ENCODE measurements at places on chromosomes 6 and 20.

DNA sequence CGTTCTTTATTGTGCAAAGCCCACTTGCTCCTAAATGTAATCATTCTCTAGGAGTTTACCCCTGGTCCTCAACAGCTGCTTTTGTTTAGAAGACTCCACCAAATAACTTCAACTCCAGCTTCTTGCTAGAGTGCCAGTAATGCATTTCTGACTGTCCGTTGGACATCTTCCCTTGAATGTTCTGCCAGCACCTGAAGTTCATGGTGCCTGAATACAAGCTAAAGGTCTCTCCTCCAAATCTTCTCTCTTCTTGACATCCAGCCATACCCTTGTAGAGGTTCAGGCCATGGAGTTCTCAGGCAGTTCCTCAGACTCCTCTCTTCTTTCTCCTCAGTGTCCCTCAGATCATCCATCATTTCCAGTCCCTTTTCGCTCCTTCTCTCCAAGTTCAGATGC lies 21.7 kb downstream of the PHACTR2 start:
- no peak for DNase-seq

GRCh38 chr6:125294036-125294435 lies 7.7 kb downstream of the HDDC2 start:
- no peak for DNase-seq

DNA sequence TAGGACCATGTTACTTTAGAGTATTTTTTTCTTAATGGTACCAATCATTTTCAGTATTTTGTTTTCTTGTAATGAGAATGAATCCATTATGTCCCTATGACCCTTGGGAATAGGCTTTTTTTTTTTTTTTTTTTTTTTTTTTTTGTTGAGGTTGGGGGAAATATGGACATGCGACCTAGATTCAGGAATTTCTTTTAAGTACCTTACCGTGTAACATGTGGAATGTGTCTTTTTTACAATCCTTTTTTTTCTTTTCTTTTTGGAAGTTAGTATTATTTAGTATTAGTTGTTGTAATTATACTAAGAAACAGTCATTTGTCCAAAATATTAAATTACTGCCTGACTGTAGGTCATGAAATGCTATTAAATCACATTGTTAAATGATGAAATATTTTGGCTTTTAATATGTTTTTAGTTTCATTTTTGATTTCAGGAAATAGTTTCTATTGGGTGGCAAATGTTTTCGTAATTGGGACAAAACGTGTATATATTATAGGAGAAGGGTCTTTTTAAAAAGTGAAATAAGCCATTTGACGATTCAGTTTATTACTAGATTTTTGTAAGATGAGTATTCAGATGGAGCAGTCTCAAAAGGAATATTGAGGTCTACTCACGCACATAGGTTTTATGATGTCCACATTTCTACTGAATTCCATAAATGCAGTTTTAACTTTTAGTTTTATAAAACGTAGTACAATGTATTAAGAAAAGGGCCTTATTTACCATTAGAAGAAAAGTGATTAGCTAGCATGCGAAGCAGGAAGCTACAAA lies 4.9 kb downstream of the ARID1B start:
- DNase-seq: no peak

- no peak for DNase-seq
These were observed 57.5 kb downstream of the MYLK4 start for GRCh38 chr6:2693231-2693630.

DNA sequence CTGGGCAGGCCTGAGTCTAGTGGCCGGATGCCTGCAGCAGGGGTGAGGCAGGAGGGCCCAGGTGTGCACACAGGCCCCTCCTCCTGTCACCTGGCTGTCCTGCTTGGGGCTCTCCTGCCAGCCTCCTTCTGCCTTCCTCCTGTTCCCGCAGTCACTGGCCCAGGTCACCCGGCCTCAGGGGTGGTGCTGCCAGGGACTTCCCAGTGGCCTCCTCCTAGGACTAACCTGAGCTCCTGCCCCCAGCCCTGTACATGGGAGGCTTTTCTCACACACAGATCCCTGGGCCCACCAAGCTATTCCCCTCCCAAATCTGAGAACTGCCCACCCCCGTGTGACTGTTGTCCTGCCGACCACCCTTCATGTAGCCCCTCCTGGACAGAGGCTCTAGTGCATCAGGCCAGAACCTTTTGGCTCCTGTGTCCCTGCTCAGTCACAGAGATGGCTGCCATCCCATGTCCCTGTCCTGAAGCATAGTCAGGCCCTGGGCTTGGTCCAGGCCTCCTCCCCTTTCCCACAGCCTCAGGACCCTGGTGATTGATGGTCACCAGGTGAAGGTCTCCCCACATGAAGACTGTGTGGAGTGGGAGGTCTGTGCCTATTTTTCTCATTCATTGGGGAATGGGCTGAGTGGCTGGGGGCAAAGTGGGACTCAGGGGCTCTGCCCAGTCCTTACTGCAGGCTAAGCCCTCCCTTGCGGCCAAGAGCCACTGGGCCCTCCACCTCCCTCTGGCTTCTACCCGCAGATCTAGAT lies 1.1 kb upstream of the ULBP1 start:
- DNase-seq: no peak

- DNase-seq: no peak
These were observed at the start of gene DEFB123 for GRCh38 chr20:31440012-31440659. Gene DEFB123, plus strand, starts transcription at chr20:31440632. Its CDS starts 67 bp downstream, at chr20:31440699.

DNA sequence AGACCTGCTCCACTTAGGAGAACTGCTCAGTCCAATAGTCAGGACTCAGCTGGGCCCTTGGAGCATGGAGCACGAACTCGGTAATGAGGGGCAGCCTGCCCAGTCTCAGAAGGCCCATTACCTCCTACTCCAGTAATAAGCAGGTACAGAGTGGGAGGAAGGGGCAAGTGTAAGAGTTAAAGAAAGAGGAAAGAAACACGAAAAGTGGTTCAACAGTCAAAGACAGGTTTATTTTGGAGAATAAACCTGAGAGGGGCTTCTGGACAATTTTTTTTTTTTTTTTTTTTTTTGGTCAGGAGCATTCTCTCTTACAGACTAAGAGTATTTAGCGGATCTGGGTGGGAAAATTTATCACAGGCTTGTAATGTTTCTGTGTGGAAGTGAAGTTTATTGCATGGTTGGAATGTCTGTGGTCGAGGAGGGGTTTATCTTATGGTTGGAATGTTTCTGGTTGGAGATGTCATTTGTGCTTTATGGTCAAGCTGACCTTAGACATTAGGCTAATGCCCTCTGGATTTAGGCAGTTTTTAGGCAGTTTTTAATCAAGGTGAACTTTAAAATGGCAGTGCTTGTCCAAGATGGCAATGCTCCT lies 340.1 kb downstream of the BCKDHB start:
- no peak for DNase-seq

GRCh38 chr6:3386374-3386857 lies 70.4 kb downstream of the SLC22A23 start:
- DNase-seq: no peak

GRCh38 chr20:48723308-48724264 lies 104.2 kb downstream of the PREX1 start:
- DNase-seq: no peak

- no peak for DNase-seq
These were observed 197.2 kb downstream of the BCAS1 start for GRCh38 chr20:53873230-53873604.

GRCh38 chr20:17646961-17647301 lies 35.1 kb downstream of the RRBP1 start:
- peak; percentile 75 for DNase-seq

DNA sequence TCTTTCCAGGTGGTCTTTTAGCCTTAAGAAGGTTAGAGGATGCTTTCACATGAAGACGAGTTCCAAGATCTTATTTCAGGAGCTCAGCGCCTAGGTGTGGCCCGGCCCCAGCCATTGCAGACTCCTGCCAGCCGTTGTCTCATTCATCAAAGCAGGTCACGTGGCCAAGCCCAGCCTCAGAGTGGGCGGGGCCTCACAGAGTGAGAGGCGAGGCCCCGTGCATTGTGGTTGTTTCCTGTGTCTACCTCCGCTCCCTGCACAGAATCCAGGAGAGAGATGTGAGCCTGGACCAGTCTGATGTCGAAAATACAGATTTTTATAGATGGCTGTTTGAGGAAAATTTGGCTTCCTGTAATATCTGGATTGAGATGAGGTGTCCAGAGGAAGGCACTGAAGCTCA lies 49.2 kb upstream of the CST5 start:
- no peak for DNase-seq

DNA sequence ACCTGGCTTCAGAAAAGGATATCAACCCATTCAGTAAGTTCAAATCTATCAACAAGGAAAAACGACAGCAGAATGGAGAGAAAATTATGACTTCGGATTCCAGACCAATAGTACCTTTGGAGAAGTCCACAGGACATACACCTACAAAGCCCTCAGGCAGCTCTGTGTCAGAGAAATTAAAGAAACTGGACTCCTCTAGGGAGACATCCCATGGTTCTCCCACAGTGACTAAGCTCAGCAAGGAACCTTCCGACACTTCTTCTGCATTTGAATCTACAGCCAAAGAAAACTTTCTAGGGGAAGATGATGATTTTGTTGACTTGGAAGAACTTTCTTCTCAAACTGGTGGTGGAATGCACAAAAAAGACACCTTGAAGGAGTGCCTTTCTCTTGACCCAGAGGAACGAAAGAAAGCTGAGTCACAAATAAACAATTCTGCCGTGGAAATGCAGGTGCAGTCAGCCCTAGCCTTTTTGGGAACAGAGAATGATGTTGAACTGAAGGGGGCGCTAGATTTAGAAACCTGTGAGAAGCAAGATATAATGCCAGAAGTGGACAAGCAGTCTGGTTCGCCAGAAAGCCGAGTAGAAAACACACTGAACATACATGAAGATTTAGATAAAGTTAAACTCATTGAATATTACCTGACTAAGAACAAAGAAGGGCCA lies 67.4 kb upstream of the HINT3 start:
- DNase-seq: no peak

DNA sequence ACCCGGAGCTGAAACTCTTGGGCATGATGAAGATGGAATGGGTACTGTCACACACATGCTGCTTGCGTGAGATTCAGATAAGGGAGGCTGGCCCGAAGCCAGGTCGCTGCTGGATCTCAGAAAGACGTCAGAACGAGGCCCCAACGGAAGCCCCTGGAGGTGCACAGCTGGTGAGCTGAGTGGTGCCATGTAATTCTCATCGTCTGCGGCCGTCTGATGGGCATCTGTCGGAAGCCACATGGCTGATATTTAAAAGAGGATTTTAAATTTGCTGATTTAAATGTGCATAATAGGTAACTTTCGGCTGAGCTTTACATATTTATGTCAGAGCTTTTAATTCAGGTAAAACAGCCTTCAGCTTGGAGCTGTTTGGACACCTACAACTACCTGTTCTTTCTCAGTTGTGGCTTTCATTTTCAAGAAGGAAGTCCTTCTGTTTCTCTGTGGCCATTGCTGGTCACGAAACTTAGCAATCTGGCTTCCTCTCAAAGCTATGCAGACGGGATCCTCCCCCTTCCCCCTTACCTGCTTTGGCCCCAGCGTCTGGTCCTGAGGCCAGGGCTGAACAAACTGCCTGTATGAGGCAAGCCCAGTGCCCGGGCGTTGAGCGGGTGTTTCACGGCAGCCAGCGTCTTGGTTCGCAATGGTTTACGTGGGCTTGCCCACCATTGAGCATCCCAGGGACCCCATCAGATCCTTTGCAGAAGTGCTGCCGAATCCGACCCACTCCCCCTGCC lies 9.2 kb downstream of the SLCO4A1 start:
- DNase-seq: peak; percentile 91

- DNase-seq: no peak
These were observed 44.5 kb upstream of the DSE start for GRCh38 chr6:116326181-116326671.

- no peak for DNase-seq
These were observed 178.8 kb downstream of the IBTK start for GRCh38 chr6:82068721-82069120.

DNA sequence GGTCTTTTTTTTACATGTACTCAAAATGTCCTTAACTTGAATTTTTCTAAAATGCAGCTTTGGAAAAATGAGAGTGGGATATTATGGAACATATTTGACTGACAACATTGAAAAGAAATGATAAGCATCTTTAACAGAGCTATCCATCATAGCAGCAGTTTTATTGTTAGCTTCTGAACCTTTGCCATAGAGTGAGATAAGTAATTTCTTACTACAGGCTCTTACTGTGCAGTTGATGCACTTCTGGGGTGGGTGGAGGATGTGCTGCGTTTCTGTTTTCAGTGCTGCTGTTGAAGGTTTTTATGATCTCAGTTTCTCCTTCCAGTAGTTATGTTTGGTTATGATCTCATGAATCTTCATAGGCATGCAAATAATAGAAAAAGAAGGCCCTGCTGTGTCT lies 267.0 kb downstream of the TMEM242 start:
- DNase-seq: no peak

DNA sequence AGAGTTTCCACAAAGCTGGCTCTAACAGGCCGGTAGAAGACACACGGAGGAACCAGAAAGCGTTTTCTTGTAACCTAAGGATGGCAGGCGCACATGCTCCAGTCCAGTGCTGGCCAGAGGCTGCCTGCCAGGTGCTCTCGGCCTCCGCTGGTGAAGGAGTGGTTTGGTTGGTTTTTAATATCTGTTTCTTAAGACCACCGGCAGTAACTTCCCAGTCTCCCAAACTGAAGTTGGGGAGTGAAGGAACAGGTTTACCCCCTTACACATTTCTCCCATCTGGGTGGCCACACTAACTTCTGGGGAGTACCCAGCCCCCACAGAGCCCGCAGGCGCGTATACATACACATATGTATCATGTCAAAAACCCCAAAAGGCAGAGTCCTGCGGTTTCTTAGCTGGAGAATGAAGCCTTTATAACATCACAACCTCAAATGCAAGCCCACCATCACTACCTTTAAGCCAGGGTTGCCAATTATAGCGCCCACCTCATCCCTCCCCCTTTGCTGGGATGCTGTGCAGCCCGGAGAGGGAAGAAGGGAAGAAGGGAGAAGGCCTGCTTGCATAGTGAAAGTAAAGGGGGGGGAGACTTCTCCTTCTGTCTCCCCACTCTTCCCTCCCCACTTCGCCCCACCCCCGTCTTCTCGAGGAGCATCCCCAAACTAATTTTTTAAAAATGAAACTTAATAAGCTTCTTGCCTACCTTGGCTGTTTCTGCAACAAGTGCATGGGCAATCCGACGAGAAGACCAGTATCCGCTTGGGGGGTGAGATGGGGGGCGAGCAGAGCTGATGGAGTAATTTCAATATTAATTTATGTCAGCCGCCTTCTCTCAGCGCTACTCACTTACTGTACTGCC lies 1.0 kb downstream of the TRERF1 start:
- no peak for DNase-seq

DNA sequence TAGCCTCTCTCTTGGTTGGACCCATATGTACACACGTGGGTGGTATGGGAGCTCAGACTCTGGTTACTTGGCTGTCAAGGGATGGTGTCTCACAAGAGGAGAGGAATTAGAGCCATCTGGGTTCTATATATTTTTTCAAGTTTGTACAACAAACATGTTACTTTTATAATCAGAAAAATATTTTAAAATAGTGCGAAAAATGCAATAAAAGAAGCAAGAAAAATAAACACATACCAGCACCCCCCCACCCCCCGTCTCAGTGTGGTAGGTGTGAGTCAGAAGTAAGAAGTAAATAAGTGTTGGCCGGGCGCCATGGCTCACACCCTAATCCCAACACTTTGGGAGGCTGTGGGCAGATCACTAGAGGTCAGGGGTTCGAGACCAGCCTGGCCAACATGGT lies 2.1 kb upstream of the TIAM2 start:
- no peak for DNase-seq

GRCh38 chr6:85678026-85678601 lies 35.4 kb upstream of the SYNCRIP start:
- DNase-seq: no peak

- DNase-seq: no peak
These were observed 597.5 kb upstream of the JAG1 start for GRCh38 chr20:11271319-11271718.

- no peak for DNase-seq
These were observed 45.7 kb upstream of the TSHZ2 start for GRCh38 chr20:52926505-52926904.

GRCh38 chr6:81589465-81590313 lies 162.8 kb downstream of the TENT5A start:
- DNase-seq: no peak

- no peak for DNase-seq
These were observed 295.8 kb downstream of the BCKDHB start for GRCh38 chr6:80402266-80402665.

Measured in NCI-H345 (cell line).